ENCODE measurements at places on chromosomes 3 and 15.

DNA sequence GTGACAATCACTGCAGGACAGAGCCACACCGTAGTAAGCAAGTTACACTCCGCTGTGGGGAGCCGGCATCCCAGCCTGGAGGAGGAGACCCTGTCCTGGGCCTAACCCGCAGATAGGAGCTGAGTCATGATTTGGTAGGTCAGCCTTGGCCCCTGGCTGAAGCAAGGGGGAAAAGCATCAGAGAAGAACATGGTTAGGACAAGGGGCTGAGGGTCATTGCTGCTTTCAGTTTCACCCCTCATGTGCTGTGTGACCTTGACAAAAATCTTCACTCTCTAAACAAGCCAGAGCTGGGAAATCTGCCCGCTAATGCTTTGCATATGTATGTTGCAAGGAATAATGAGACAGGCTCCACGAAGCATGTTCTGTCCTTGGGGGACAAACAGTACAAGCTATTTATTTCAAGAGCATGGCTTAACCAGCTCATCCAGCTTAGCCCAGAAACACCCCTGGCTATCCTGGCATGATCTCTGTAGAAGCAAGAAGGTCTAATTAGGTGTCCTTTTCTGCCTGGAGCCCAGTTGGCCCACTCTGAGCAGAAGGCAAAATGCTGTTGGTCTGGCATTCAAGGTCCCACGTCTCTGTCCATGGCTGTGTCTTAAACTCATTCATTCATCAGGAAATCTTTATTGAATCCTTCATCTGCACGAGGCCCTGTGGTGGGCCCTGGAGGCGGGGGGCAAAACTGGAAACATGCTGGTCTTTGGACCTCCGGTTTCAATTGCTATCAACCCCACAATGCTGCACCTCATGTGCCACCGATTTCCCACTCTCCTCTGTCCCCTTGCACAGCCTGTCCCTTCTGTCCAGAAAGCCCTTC is 221.3 kb upstream of the LYSMD4 start:
- no peaks in the 10 kb centered on the region for H3K4me1 ChIP-seq
- no peak overlapping the region for H3K4me3 ChIP-seq
- H3K36me3 ChIP-seq: no peaks in the 10 kb centered on the region
- peaks cover 5% of the 10 kb centered on the region for H3K27me3 ChIP-seq
- no peak overlapping the region for H3K27ac ChIP-seq

DNA sequence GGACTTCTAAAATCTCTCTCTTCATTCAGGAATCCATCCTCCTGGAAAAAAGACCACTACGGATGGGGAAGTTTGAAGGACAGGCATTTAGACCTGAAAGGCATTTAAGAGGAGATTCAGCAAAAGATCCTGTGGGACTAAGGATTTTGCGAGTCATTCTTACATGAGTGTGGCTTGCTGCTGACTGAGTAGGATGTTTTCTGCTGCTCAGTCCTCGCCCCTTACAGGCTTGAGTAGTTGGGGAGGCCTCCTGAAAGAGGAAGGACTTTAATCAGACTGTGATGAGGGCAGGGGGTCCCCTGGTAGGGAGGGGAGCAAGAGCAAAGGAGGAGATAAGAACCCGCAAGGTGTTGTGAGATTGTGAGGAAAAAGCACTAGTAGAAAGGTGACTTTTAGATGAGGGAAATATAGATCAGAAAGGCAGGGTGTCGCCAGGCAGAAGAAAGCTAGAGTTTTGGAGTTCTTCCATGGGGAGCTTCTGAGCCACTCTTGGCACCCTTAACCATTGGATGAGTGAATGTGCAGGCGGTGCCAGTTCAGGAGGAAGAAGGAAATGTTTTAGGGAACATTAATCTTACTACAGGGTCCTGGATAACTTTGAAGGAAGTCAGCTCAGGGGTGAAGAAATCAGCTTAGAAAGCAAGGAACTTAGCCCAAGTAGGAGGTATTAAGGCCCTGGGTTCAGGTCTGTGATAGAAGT is 171.1 kb downstream of the RORA start:
- H3K27ac ChIP-seq: no peak overlapping the region
- no peaks in the 10 kb centered on the region for H3K36me3 ChIP-seq
- no peaks in the 10 kb centered on the region for H3K27me3 ChIP-seq
- no peak overlapping the region for H3K4me3 ChIP-seq
- DNase-seq: no peak

DNA sequence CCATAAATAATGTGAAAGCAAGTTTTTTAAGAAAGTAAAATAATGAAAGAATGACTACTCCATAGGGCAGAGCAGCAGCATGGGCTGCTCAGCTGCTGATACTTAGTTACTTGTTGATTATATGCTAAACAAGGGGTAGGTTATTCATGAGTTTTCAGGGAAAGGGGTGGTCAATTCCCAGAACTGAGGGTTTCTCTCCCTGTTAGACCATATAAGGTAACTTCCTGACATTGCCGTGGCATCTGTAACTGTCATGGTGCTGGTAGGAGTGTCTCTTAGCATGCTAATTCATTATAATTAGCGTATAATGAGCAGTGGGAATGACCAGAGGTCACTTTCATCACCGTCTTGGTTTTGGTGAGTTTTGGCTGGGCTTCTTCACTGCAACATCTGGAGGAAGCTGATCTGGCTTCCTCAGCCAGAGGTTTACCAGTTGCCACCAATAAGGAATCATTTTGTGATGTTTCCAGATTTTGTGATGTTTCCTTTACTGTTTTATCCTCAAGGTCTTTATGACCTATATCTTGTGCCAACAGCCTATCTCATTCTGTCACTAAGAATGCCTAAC is 121.8 kb upstream of the CHL1 start:
- no peaks in the 10 kb centered on the region for H3K36me3 ChIP-seq
- DNase-seq: no peak
- H3K27me3 ChIP-seq: no peaks in the 10 kb centered on the region
- no peak overlapping the region for H3K4me3 ChIP-seq
- H3K27ac ChIP-seq: no peak overlapping the region

DNA sequence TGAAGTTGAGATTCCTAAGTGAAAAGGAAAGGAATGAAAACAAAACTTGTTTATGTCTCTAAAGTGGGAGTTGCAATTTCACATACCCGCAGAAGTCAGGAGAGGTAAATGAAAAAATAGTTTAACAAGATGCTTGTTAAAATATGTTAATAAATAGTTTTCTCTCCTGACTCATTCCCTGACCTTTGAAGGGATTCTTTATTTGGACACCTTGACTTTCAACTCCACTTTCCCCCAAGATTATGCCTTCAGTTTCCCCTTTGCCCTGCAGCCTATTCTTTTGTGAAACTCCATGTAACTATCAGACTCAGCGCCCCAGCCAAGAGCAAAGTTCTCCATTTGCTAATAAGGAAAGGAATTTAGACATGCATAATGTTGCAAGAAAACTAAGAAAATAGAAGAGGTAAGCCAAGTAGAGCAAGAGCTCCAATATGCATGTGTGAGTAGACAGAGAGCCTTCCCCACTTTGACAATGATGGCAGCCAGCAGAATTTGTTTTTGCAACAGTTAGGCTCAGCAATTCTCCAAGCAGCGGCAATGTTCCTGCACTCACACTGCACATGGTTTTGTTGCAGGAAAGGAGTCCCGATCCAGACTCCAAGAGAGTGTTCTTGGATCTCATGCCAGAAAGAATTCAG is 61.2 kb downstream of the CD200 start:
- no peak overlapping the region for H3K27ac ChIP-seq
- H3K4me1 ChIP-seq: peaks cover 2% of the 10 kb centered on the region
- H3K36me3 ChIP-seq: no peaks in the 10 kb centered on the region
- no peak for DNase-seq
- H3K27me3 ChIP-seq: peaks cover 2% of the 10 kb centered on the region

DNA sequence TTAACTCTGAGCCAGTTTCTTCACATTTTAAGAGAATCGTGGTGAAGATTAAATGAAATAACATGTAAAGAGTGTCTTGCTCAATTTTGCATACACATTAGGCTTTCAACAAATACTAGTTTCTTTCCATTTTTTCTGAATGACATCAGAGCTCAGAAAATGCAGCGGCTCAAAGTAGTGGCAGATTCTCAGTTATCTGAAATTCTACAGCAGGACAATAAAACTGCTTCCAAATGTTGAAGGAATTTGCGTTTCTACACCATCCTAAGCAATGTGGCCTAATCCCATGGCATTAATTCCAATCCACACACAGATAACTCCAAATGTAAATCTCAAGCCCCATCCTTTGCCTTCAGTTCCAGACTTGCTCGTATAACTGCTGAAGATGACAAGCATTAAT is 115.8 kb downstream of the PLCH1 start:
- H3K4me1 ChIP-seq: no peaks in the 10 kb centered on the region
- no peak for DNase-seq
- H3K27ac ChIP-seq: no peak overlapping the region
- H3K27me3 ChIP-seq: no peaks in the 10 kb centered on the region
- no peak overlapping the region for H3K4me3 ChIP-seq

- H3K36me3 ChIP-seq: no peaks in the 10 kb centered on the region
- H3K4me1 ChIP-seq: peaks cover 55% of the 10 kb centered on the region
- peaks cover 9% of the 10 kb centered on the region for H3K27me3 ChIP-seq
- H3K27ac ChIP-seq: peak overlapping the region; percentile 13
- DNase-seq: peak; percentile 49
These were observed 79.2 kb downstream of the ABHD5 start for GRCh38 chr3:43769885-43770425.

GRCh38 chr3:194305356-194306108 is 45.6 kb downstream of the CPN2 start:
- H3K4me3 ChIP-seq: peak overlapping the region; percentile 26
- H3K27me3 ChIP-seq: peaks cover 4% of the 10 kb centered on the region
- no peak for DNase-seq
- H3K27ac ChIP-seq: no peak overlapping the region
- no peaks in the 10 kb centered on the region for H3K36me3 ChIP-seq
- peaks cover 7% of the 10 kb centered on the region for H3K4me1 ChIP-seq

GRCh38 chr15:42129364-42129763 is 27.1 kb downstream of the PLA2G4F start:
- H3K36me3 ChIP-seq: no peaks in the 10 kb centered on the region
- H3K4me1 ChIP-seq: no peaks in the 10 kb centered on the region
- H3K4me3 ChIP-seq: no peak overlapping the region
- no peak for DNase-seq
- H3K27ac ChIP-seq: no peak overlapping the region

GRCh38 chr3:31170932-31171670 is 276.6 kb upstream of the GADL1 start:
- H3K27ac ChIP-seq: no peak overlapping the region
- DNase-seq: no peak
- no peaks in the 10 kb centered on the region for H3K36me3 ChIP-seq
- peaks cover 4% of the 10 kb centered on the region for H3K4me1 ChIP-seq
- no peaks in the 10 kb centered on the region for H3K27me3 ChIP-seq
- H3K4me3 ChIP-seq: no peak overlapping the region

GRCh38 chr3:100531093-100531492 is 38.7 kb downstream of the TMEM45A start:
- DNase-seq: no peak
- no peaks in the 10 kb centered on the region for H3K27me3 ChIP-seq
- no peak overlapping the region for H3K27ac ChIP-seq
- H3K36me3 ChIP-seq: no peaks in the 10 kb centered on the region
- H3K4me3 ChIP-seq: no peak overlapping the region
- no peaks in the 10 kb centered on the region for H3K4me1 ChIP-seq

DNA sequence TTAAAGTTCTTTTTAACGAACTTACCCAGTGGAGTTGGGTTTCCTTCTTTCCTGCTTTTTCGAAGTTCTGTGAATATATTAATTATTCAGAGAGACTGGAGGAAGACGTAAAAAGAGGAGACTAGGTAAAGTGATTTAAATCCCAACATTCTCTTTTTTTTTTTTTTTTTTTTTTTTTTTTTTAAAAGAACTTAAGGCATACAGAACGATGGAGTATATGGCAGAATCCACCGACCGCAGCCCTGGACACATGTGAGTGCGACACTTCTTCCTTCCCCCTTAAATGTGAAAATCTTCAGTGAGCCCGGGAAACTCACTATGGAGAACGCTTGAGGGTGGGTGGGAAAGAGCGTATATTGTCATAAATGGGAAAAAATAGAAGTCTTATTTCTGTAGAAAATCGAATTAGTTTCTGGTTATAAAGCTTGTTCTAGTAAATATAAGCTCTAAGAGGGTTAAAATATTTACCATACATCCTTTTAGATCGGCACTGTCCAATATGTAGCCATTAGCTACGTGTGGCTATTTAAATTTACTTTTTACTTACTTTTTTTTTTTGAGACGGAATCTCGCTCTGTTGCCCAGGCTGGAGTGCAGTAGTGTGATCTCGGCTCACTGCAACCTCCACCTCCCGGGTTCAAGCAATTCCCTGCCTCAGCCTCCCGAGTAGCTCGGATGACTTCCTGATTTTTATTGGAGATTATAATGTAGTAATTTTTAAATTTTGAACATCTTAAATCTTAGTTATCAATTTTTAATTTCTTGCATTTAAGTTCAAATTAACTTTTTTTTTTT is 892 bp downstream of the NMD3 start:
- H3K4me3 ChIP-seq: peak overlapping the region; percentile 93
- H3K4me1 ChIP-seq: peaks cover 35% of the 10 kb centered on the region
- H3K36me3 ChIP-seq: no peaks in the 10 kb centered on the region
- H3K27ac ChIP-seq: peak overlapping the region; percentile 95
- H3K27me3 ChIP-seq: peaks cover 3% of the 10 kb centered on the region

DNA sequence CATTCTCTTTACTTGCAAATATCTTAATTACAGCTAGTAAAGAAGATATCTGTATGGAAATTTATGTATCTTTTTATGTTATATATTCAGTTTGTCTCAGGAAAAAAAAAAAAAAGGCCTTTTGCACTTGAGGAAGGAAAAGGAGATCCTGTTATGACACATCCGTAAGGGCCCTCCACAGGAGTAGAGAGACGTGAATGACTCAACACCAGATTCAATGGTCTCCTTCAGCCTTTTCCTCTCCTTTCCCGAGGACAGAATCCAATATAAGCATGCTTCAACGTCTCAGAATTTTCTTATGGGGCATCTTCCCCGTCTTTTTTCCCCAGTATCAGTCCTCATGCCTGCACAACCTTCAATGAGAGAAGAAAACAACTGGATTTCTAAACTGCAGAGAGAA is 340.3 kb downstream of the NTRK3 start:
- no peaks in the 10 kb centered on the region for H3K4me1 ChIP-seq
- H3K36me3 ChIP-seq: no peaks in the 10 kb centered on the region
- no peak for DNase-seq
- H3K27me3 ChIP-seq: peaks cover 2% of the 10 kb centered on the region
- no peak overlapping the region for H3K4me3 ChIP-seq

- no peaks in the 10 kb centered on the region for H3K36me3 ChIP-seq
- peaks cover 2% of the 10 kb centered on the region for H3K27me3 ChIP-seq
- DNase-seq: no peak
- no peak overlapping the region for H3K27ac ChIP-seq
These were observed 9.7 kb upstream of the TRANK1 start for GRCh38 chr3:36954452-36955134.

DNA sequence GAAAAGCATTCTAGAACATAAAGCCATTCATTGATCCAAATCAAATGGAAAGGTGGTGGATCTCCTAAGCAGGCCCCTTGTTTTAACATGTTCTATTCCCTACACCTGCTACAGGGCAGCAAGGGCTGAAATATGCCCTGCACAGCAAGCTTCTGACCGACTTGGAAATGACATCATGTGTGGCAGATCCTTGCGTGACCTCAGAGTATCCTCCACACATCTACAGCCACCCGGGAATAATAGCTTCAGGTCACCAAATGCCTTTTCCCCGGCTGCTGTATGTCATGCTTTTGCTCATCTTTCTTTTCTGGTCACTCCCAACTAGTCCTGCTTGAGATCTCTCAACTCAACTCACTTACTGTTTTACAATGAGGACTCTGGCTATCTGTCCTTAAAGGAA is 158.2 kb downstream of the ZNF385D start:
- no peak overlapping the region for H3K4me3 ChIP-seq
- no peak for DNase-seq
- H3K27me3 ChIP-seq: peaks cover 3% of the 10 kb centered on the region
- H3K27ac ChIP-seq: no peak overlapping the region
- no peaks in the 10 kb centered on the region for H3K36me3 ChIP-seq
